ENCODE measurements at places on chromosomes 3 and 15.

DNA sequence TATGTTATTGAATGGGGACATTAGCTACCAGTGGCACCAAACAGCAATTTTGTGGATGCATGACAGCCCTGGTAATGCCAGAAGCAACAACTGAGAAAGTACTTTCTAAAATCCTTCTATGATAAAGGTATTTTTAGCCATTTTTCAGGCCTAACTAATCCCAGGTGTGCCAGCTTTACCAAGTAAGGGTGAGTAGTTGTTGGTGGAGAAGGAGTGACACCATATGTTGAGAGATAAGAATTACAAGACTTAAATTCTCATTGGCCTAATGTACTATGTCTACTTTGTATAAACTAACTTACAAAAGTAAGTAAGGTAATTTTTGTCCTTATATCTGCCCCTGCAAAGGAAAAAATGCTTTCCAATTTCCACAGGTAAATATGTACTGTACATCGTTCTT, 4.1 kb upstream of the COX17 start:
- DNase-seq = peak; percentile 57

GRCh38 chr3:53346514-53346913, 829 bp downstream of the DCP1A start:
- peak; percentile 19 for DNase-seq

GRCh38 chr3:169245631-169246030, 417.9 kb downstream of the MECOM start:
- DNase-seq = no peak

GRCh38 chr15:66047321-66048024, 178.2 kb downstream of the RAB11A start:
- no peak for DNase-seq

DNA sequence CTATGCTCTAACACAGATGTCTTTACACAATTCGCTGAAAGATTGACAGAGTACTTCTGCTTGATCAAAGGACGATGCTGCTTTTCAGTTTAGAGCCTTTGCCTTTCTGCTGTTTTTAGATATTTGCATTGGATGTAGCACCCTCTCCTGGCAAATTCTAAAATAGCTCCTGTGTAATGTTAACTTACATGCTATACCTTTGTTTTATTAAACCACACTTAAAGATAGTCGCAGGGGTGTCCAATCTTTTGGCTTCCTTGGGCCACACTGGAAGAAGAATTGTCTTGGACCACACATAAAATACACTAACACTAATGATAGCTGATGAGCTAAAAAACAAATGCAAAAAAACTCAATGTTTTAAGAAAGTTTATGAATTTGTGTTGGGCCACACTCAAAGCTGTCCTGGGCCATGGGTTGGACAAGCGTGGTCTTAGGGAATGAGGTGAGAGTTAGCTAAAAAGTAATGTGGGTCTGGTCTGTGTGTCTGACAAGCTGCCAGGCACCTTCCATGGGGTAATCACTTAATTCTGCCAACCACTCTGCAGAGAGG, 62.9 kb downstream of the ATG7 start:
- DNase-seq = peak; percentile 62

DNA sequence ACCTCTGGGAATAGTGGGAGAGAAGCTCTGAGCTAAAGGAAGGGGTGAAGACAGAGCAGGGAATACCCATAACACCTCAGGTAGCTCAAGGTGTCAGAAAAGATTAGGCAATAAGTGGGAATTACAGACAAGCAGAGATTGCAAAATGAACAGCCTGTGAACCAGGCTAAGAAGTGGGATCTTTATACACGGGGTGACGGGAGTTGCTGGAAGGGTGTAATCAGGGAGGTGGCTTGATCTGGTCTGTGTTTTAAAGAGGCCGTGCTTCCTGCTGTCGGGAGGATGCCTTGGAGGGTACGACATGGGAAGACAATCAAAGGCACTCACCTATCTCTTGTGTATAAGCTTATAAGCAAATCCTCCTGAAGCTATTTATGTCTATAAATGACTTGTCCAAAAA, 216.3 kb downstream of the CLSTN2 start:
- DNase-seq = no peak

DNA sequence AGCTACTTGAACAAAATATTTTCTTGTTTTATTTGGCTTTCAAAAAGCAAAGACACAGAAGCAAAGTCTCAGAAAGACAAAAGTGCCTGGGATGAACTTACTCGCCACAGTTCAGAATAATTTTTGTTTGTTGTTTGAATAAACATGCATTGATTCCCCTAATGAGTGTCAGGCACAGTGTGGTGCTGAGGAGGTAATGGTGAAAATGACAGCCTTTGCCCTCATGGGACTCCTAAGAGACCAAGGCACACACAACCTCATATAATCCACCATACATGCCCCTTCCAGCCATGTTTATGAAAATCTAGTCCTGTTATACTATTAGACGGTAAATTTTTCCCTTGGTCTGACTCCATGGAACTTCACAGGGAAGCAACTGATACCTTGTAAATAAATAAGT, 2.5 kb downstream of the GOLIM4 start:
- DNase-seq = no peak

DNA sequence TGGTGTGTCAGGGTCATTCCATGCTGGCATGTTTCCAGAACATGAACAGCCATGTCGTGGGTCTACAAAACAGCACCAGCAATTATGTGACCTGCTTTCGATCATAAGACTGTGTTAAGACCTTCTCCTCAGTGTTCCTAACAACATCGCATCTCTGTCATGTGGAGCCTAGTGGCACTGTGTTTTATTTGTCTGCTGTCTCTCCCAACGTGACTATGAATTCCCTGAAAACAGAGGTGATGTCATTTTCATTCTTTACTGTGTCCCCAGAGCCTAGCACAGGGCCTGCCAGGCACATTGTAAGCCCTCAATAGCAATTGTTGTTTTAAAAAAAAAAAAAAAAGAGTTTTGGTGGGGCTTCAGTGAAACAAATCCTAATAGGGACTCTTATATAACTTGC, 94.2 kb upstream of the IL12A start:
- DNase-seq = no peak

- DNase-seq = peak; percentile 54
These were observed 19.1 kb downstream of the TTC21A start for GRCh38 chr3:39126532-39127071.

GRCh38 chr3:101950510-101950909, 101.2 kb downstream of the NFKBIZ start:
- peak; percentile 81 for DNase-seq

- no peak for DNase-seq
These were observed 808 bp downstream of the RBM6 start for GRCh38 chr3:49940667-49941249.

DNA sequence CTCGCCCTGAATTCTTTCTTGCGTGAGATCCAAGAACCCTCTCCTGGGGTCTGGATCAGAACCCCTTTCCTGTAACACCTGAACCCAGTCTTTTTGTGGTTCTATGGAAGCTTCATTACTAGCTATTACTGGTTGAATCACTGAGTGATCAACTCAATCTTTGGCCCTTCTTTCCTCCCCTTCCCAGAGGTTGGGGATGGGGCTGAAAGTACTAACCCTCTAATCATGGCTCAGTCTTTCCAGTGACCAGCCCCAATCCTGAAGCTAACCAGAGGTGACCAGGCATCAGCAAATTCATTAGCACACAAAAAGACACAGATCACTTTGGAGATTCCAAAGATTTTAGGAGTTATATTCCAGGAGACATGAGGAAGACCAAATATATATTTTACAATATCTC, 39.5 kb downstream of the HERC1 start:
- no peak for DNase-seq

DNA sequence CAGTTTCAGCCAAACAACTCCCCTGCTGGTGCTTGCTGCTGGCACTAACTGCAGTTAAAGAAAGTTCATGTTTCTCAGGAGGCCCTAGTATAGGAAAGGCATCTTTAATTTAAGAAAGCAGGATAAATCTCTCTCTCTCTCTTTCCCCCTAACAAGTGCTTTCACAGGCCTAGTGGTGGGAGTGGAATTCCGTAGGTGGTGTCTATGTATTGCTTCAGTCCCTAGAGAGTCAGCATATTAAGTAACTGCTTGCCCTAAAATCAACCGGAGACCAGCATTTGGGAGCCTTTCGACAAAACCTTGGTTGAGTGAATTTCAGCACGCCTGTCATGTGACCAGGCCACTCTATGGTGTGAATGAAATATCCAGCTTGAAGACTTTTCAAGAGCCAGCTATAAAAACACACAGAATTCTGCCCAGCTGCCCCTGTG, 169.2 kb upstream of the TGFBR2 start:
- no peak for DNase-seq

- DNase-seq = peak; percentile 43
These were observed 15.3 kb downstream of the HESX1 start for GRCh38 chr3:57184526-57184925.

- DNase-seq = no peak
These were observed 60.9 kb upstream of the PEX5L start for GRCh38 chr3:180097626-180098025.

GRCh38 chr3:131454501-131454900, 48.3 kb downstream of the MRPL3 start:
- DNase-seq = peak; percentile 13

DNA sequence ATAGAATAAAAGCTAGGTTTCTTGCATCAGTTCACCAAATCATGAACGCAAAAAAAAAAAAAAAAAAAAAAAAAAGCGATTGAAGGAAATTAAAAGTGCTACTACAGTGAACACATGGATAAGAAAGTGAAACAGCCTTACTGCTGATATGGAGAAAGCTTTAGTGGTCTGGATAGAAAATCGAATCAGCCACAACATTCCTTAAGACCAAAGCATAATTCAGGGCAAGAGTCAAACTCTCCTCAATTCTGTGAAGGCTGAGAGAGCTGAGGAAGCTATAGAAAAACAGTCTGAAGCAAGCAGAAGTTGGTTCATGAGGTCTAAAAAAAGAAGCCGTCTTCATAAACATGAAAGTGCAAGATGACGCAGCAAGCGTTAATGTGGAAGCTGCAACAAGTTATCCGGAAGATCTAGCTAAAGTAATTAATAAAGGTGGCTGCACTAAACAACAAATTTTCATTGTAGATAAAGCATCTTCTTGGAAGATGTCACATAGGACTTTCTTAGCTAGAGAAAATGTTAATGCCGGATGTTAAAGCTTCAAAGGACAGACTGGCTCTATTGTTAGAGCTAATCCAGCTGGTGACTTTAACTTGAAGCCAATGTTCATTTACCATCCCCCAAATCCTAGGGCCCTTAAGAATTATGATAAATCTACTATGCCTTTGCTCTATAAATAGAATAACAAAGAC, 19.2 kb downstream of the P3H2 start:
- DNase-seq = peak; percentile 19

DNA sequence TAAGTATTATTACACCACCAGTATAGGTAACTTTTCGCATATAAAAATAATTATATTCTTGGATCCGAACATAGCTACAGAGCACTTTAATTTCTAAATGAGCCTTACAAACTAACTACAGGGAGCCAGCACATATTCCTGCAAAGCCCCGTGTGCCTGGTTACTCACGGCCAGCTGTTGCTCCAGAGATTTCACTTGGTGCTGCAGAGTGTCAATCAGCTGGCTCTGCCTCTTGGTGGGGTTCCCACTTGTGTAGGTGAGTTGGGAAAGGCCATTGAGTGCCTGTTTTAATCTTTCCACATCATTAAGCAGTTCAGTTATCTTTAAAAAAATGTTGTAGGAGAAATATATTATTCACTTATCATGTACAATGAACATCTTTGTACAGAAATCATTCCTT, 98.9 kb downstream of the UACA start:
- no peak for DNase-seq

DNA sequence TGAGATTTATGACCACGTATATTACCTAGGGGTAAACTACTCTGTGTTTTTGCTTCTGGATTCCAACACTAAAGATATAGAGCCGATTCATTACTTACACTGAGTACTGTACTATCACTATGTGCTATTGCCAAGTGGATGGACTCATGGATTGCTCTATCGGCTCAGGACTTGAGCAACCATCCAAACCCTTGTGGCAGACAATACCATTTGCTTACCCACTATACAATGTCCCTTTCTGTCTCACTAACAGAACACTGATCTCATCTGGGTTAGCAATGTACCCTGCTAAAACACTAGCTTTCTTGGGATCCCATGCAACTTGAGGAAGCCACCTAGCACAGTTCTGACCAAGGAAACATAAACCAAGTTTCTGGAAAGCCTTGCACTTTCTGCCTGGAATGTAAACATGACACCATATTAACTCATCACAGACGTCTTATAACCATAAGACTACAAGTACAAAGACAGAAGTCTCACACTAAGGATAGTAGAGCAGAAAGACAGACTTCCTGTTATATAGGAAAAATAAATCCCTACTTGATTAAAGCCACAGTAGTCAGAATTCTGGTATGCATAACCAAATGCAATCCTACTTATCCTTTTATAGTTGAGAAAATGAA, 38.6 kb downstream of the HACD2 start:
- no peak for DNase-seq

GRCh38 chr3:12135029-12135657, 23.6 kb downstream of the TIMP4 start:
- DNase-seq = peak; percentile 86

- no peak for DNase-seq
These were observed 757.8 kb downstream of the AGBL1 start for GRCh38 chr15:86837294-86838061.

GRCh38 chr15:94487635-94488034, 256.3 kb downstream of the MCTP2 start:
- DNase-seq = no peak

- DNase-seq = no peak
These were observed 376.4 kb downstream of the CTNNB1 start for GRCh38 chr3:41575724-41576123.

- no peak for DNase-seq
These were observed 12.4 kb downstream of the PLA2G4F start for GRCh38 chr15:42143866-42144625.

DNA sequence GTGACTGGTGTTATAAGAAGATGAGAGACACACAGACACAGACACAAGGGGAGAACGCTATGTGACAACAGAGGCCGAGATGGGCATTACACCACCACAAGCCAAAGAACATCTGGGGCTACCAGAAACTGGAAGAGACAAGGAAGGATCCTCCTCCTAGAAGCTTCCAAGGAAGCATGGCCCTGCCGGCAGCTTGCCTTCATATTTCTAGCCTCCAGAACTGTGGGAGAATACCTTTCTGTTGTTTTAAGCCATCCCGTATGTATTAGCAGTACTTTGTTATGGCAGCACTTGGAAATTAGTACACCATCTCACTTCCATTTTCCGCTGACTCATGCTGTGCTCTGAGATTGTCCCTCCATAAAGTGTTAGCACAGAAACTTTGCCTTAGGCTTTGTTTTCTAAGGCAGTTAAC, 38.7 kb upstream of the CA12 start:
- DNase-seq = no peak

GRCh38 chr15:26260517-26261133, 397.5 kb upstream of the ATP10A start:
- peak; percentile 77 for DNase-seq

DNA sequence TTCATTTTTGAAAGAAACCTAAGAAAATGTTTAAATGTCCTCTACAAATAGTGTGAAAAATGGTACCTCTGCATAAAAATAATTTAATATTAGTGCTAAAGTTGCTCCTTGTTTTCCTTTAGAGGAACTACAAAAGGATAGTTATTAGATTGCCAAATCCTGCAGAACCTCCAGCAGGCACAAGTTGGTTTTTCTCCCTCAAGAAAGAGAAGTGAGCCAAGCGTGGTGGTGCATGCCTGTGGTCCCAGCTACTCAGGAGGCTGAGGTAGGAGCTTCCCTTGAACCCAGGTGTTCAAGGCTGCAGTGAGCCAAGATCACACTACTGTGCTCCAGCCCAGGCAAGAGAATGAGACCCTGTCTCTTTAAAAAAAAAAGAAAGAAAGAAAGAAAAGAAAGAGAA, 85.1 kb upstream of the TSEN2 start:
- DNase-seq = no peak

GRCh38 chr15:49898575-49899283, 220.3 kb downstream of the ATP8B4 start:
- no peak for DNase-seq
